LoVo (cell line): ENCODE measurements at places on chromosomes 11 and 22.

DNA sequence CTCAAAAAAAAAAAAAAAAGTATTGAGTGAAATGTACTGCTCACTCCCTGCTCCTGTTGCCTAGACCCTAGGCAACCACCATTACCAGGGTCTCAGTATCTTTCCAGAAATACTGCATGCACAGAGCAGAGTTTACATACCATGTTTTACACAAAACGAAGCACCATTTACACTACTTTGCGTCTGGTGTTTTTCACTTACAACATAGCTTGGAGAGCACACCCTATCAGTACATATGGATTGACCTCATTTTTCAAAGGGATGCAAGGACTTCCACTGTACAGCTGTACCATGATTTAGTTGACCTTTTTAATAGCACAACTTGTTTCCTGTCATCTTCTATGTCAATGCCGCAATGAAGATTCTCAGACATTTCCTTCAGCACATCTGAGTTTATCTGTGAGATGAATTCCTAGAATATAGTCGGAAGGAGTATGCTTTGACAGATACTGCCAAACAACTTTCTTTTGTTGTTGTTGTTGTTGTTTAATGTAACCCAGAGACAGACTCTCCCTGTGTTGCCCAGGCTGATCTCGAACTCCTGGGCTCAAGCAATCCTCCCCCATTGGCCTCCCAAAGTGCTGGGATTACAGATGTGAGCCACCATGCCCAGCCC lies 6.1 kb downstream of the MYH9 start:
- DNase-seq, result no peak

- DNase-seq, result no peak
These were observed 122.1 kb upstream of the TTC12 start for GRCh38 chr11:113192121-113192925.

DNA sequence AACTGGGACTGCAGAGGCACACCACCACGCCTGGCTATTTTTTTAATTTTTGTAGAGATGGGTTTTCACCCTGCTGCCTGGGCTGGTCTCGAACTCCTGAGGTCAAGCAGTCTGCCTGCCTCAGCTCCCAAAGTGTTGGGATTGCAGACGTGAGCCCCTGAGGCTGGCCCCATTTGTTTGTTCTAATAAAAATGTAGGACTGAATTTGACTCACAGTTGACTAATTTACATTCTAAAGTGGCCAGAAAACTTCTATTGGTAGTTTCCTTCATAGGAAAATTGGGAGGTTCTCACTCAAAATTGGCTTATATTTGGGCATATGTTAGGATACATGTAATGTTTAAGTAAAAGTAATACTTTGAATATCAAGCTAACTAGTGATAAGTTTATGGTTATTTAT lies 35.0 kb downstream of the PPFIA1 start:
- DNase-seq, result no peak

DNA sequence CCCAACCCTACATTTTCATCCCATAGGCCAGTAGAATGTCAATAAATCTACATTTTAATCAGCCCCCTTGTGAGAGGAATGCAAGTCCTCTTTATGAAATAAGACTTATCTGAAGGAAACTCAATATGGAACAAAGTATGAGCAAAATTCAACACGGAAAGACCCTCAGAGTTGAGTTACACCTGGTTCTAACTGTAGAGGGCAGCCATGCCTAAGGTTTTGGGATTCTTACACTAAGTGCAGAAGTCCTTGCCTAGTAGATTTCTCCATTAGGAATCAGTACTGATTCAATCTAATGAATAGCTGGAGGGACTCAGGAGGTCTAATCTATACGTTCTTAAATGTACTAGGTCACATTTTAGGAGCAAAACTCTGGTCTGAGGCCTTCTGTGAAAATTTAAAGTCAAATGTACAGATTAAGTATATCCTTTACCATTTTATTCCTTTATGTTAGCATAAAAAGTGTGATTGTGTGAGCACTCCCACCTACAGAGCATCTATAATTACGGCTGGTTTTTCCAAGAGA lies 904.5 kb downstream of the DLG2 start:
- no peak for DNase-seq

DNA sequence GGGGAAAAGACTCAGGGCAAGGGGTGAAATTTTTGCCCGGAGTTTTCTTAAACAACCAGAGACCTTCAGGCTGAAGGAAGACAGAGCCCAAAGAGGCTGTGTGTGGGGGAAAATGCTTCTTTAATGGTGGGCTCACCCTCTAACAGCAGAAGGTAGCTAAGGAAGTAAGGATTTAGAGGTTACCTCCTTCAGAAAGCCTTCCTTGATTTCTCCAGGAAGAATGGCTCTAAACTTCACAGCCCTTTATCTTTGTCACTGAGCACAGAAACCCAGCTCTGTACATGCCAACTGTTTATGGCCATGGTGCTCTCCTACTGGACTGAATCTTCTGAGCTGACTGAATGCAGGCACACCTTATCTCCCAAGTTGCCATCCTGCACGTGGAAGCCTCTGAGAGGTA lies 196.0 kb downstream of the TENM4 start:
- DNase-seq, result no peak

DNA sequence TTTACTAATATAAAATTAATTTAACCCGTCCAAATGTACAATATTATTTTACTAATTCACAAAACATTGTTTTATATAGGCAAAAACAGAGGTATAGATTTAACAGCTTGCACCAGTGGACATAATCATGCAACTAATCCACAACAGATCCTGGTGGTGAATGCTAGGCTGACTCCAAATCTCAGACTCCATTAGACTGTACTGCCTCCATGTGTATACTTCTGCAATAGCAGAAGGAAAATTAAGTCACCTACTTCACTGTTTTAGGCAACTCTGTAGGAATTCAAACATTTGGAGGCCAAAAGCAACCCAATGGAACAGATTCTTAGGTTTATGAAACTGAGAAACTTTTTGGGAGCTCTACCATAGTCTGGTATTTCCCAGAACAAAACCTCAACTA lies 30.0 kb upstream of the RAB39A start:
- peak; percentile 12 for DNase-seq

DNA sequence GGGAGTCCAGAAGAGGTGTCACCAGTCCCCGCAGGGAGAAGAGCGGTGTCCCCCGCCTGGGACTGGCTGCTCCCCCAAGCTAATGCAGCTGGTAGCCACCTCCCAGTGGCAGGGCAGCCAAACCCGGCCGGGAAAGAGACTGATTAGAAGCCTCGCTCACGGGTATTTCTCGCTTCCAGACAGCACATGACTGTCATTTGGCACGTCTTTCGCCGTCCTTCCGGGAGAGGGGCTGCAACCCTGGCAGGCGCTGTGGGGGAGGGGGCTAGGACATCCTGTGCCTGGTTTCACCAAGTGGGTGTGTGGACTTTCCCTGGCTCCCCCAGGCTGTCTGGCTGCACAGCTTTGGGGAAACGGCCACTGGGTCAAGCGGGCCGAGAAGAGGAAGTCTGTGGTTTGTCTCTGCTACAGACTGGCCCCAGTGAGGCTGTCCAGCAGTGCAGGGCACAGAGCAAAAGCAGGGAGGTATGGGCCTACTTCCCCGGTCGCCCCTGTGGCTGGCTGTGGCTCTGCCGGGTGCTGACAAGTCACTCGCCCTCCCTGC lies 3.8 kb downstream of the CD81 start:
- no peak for DNase-seq

GRCh38 chr22:42769574-42770447 lies 49.1 kb upstream of the A4GALT start:
- DNase-seq, result no peak

DNA sequence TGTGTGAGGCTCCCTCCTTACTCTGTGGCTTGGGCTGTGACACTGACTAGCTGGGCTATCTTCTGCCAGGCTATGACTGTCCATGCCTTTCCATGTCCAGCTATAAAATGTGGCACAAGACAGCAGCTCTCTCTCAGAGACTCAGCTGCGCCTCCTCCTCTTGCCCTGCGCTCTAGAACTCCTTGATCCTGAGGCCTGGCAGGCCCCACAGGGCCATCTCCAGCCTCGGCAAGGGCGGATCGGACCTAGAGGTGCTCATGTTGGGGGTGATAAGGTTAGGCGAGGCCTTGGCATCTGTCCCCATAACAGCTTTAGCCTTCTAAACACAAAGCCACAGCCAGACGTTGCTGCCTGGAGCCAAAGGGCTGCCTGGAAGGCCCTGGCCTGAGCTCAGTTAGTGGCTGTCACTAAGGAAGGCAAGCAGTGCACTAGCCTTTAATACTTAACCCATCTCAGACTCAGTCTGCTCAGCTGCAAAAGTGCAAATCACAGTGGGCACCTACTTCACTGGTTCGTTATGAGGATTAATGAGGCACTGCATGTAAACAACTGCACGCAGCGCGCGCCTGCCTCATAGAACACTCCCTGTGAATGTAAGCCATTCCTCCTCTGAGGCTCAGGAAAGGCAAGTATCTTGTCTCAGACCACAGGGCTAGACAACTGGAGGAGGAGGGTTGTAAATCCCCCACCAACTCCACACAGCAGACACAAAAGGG lies 1.2 kb downstream of the GUCD1 start:
- DNase-seq, result no peak

DNA sequence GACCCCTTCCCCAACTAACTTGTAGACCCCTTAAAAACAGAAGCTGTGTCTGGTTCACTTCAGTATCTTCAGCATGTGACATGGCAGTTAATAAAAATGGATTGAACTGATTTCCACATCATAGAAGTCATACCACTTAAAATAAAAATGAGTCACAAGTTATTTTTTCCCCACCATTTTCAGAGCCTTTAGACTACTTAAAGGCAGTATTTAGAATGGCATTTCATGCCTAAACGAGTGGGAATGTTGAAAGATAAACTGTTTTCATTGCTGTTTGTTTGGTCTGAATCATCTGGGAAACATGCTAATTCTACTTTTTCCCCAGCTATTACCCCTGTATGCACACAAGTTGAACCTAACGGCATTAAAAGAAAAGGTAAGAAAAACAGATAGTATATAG lies 324.0 kb downstream of the RAB38 start:
- no peak for DNase-seq

DNA sequence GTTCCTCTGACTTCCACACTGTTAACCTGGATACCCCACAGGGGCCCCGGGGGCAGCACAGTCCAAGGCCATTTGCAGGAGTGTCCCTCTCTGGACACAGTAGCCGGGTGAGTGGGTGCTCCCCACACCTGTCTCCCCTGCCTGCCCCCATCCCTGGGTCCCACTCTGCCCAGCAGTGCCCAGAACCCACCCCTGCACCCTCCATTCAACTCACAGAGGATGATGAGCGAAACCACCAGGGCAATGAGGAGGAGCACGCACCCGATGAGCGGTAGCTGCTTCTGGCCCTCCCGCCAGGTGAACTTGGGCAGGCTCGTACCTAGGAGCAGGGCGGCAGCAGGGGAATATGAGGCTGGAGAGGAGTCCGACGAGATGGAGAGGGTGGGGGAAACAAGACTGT lies 12.2 kb downstream of the TMPRSS13 start:
- DNase-seq, result no peak

DNA sequence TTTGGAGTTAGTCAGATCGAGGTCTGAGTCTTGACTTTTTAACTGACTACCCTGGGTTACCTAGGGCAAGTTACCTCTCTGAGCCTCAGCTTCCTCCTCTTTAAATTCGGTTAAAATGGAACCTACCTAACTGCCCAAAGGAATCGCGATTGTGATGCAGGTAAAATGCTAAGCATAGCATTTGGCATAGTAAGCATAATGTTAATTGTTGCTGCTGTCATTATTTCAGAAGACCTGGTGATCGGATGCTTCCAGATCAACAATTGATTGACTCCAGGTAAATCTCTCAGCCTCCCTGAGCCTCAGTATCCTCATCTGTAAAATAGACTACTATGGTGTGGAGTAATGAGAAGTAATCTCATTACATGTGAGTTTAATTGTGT lies 550 bp upstream of the SLC43A1 start:
- DNase-seq, result no peak

DNA sequence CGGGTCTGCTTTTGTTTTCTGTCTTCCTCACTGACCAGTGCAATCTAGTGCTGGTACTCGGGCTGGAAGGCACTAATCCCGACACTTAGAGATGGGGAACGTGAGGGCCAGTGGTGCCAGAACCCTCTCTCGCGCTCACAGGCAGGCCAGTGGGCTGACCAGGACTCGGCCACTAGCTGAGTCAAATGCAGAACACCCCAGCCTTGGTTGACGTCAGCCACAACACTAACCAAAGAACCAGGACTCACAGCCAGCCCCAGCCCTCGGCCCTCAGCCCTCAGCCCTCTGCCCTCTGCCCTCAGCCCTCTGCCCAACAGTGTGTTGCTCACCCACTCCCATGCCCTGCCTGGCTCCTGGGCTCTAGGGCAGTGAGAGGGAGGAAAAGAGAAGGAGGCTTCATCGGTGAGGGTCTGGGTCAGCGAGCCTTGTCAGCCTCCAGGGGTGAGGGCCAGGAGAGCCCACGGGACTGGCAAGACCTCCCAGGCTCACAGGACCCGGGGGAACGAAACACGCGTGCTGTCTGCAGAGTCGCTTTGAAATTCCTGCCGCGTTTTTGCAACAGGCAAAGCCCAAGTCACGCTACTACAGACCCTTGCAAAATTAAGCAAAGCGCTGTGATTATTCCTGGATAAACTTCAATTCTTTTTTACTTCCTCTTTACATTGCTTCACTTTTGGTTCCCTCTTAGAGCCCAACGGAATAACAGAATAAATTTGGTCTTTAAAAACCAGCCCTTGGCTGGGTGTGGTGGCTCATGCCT lies 27.5 kb downstream of the KIAA0930 start:
- no peak for DNase-seq

DNA sequence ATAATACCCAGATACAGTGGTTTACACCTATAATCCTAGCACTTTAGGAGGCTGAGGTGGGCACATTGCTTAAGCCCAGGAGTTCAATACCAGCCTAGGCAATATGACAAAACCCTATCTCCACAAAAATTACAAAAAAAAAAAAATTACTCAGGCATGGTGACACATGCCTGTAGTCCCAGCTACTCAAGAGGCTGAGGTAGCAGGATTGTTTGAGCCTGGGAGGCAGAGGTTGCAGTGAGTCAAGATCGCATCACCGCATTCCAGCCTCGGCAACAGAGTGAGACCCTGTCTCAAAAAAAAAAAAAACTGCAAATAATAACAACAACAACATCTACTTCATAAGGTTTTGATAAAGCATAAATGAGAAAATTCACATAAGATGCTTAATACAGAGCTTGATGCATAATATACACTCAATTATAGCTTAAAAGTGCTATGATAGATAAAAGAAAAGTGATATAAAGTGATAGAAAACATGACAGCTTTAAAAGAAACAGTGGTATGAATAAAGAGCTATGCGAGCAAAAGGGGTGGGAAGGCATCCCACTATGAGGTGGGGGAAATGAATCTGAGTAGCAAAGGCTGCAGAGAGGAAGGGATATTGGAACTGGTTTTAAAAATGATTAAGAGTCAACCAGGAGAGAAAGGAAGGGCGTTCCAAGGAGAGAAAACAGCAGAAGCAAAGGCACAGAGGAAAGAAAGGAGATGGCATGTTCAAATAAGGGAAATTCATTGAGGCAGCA lies 197.6 kb downstream of the KIF18A start:
- DNase-seq, result no peak

GRCh38 chr22:32281072-32281471 lies 25.9 kb upstream of the SLC5A4 start:
- DNase-seq, result peak; percentile 20

- DNase-seq, result no peak
These were observed 880.6 kb downstream of the NTM start for GRCh38 chr11:132251061-132251460.
